ENCODE measurements at places on chromosomes 16 and 17.

- no peak for DNase-seq
These were observed 849.8 kb upstream of the RBFOX1 start for GRCh38 chr16:6482696-6483468.

- DNase-seq: no peak
These were observed 2.5 kb upstream of the MAP3K14 start for GRCh38 chr17:45319239-45319703.

GRCh38 chr16:59690216-59690615 lies 956.1 kb upstream of the GOT2 start:
- DNase-seq: no peak

DNA sequence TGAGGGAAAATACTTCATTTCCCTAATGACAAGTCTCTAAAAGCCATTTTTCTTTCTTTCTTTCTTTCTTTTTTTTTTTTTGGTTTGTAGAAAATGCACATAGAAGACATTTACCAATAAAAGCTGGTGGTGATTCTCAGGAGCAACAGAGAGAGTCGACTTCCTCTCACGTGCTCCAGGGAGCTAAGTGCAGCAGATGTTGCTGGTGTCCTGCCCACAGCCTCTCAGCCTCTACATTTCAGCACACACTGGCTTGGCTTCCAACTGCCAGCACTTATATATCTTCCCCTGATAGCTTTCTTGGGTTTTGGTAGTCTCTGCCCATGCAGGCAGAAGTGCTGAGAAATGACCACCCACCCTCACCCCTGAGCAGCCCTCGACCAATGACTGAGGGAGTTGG lies 58.4 kb upstream of the MARCHF10 start:
- no peak for DNase-seq

DNA sequence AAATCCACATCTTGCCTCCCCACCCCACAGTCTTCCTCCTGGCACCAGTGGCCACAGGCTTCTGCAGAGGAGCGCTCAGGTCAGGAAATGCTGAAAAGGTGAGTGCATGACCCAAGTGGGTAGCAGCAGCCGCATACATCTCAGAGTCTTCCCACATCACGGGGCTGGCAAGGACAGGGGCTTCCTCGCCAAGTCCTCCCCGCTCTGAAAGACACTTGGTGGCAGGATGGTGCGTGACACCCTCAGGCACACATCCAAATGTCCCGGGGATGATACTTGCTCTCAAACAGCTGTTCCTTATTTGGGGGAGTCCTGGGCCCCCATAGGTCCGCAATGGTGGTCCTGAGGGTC lies 8.8 kb upstream of the SLC16A5 start:
- no peak for DNase-seq

- DNase-seq: no peak
These were observed 20.4 kb upstream of the CDYL2 start for GRCh38 chr16:80824623-80825364.

GRCh38 chr16:89095491-89095951 lies 1.9 kb downstream of the ACSF3 start:
- no peak for DNase-seq

DNA sequence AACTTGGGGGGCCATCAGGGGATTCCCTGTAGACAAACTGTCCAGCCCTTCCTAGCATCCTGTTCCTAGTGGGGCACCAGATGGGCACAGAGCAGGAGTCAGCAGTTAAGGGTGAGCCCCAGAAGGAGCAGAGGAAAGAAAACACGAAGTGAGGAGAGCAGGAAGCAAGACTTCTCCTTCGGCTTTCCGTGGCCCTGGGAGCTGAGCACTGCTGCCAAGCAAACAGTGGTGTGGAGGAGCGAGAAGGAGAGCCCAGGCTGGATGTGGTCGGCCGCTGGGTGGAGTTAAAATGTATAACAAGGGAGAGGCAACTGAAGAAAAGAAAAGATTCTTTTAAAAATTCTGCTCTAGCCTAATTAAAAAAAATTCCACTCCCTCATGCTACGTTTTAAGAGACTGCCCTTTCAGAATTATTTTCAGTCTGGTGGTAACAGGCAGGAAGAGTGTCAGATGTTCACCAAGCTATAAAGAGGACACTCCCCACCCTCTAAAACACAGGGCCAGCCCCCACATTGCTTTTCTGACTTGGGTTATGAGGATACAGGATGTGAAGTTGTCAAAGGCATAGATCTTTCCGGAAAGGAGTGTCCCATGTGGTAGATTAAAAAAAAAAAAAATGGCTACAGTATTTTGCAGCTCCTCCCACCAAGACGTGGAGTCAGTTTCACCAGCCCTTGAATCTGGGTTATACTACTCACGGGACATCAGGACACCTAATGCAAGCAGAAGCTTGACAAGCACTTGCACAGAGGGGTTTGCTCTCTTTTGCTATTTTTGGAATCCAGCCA lies 74.9 kb upstream of the ZFHX3 start:
- no peak for DNase-seq

GRCh38 chr16:81821436-81822128 lies 42.5 kb downstream of the PLCG2 start:
- no peak for DNase-seq

DNA sequence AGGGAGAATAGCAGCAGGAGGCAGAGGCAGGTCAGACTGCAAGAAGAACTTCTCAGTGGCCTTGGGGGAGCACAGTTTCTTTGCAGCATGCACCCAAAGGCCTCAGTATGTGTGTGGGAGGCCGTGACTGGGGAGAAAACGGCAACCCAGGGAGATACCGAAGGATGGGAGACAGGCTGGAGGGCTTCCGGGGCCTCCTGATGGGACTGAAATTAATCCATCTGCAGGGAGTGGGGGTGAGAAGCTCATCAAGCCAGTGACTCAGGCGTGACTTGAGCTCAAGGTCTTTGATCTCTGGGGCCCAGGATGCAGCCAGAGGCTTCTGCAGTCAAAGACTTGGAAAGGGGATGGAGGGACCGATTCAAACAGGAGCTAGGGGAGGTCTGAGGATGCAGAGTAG lies 5.1 kb upstream of the C17orf113 start:
- DNase-seq: no peak

- DNase-seq: no peak
These were observed 32.2 kb downstream of the MPHOSPH6 start for GRCh38 chr16:82137822-82138167.

GRCh38 chr16:52256310-52257078 lies 290.4 kb downstream of the TOX3 start:
- no peak for DNase-seq

GRCh38 chr16:81077076-81077940 lies at the start of gene C16orf46:
TSS of gene C16orf46 (minus strand) at chr16:81077238. CDS start at chr16:81063955, 13,283 bp downstream.
- DNase-seq: peak; percentile 99

- DNase-seq: no peak
These were observed 2.9 kb downstream of the TK1 start for GRCh38 chr17:78183916-78184315.

Data from liver (tissue), 10 donors.